Posterior cingulate gyrus (tissue), 11 donors: ENCODE measurements at places on chromosomes 13 and 19.

- no peak for DNase-seq
Observed at GRCh38 chr19:4781801-4782200, 9.7 kb upstream of the FEM1A start.

GRCh38 chr19:45177817-45178261, at the start of gene TRAPPC6A:
Gene TRAPPC6A (minus strand): TSS chr19:45178237. CDS start chr19:45178218, 19 bp downstream.
- DNase-seq, result no peak

- no peak for DNase-seq
Observed at GRCh38 chr19:58406818-58407657, 1.4 kb upstream of the ZNF584 start.

GRCh38 chr13:40475617-40476016, 190.8 kb downstream of the FOXO1 start:
- DNase-seq, result no peak

GRCh38 chr13:23799945-23800344, 89.3 kb downstream of the MIPEP start:
- no peak for DNase-seq

DNA sequence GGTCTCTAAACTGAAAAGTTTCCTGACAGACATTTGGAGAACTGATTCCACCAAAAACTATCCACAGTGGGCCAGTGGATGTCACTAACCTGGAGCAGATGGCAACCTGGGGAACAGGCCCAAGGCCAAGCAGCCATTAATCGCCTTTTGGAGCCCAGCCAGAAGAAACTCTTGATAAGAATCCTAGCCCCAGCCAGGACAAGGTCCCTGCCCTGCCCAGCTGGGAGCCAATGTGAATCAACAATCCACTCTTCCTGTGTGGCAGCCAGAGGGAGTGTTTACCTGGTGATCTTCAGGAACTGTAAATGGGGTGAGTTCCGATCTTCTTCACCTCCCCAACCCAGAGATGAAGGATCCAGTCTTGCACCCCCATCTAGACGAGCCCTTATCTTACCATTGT, 14.5 kb upstream of the IGSF23 start:
- no peak for DNase-seq

GRCh38 chr13:70723732-70724131, 615.5 kb upstream of the KLHL1 start:
- no peak for DNase-seq

- no peak for DNase-seq
Observed at GRCh38 chr13:20351281-20352022, 119.3 kb upstream of the GJB6 start.

DNA sequence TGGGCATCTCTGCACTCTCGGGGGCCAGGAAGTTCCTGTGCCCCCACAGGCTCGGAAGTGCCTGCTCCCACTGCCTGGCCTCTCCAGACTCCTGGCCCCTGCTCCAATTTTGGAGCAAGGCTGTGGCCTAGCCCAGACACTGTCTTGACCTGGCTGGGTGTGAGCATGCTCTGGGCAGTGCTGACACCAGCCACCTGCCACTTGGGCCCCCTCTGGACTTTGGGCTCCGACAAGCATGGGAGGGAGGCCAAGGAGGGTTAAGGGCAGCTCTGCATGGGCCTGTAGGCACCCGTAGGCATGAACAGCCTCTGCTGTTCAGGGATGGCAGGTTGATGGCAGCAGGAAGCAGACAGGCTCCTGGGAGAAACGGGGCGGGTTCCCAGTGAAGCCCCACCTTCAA, 26.0 kb upstream of the RBM26 start:
- DNase-seq, result no peak

DNA sequence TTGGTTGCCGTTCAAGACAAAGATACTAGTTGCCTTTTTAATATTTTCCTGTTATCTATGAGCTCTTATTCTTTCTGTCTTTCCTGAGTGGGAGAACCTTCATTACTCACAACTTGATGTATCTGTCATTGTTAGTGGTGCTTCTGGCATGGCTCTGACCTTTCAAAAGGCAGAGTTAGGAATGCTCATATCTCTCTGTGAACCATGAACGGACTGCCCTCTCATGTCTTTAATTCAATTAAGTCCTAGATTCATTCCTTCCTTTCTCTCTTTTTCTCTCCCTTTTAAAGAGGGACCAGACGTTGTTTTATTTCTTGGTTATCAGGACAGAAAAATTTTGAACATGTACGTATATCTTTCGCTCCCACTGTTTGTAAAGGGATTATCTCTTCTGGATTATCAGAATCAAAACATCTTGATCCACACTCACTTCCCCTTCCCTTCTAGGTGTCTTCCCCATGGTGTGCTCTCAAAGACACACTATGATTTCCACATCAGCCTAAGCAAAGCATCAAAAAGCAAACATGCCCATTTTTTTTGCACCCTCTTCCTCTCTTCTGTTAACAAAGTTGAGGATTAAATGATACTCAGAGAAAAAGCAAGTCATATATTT, 90.3 kb downstream of the LRCH1 start:
- no peak for DNase-seq

- peak; percentile 84 for DNase-seq
Observed at GRCh38 chr19:10416380-10417257, 3.7 kb upstream of the PDE4A start.

DNA sequence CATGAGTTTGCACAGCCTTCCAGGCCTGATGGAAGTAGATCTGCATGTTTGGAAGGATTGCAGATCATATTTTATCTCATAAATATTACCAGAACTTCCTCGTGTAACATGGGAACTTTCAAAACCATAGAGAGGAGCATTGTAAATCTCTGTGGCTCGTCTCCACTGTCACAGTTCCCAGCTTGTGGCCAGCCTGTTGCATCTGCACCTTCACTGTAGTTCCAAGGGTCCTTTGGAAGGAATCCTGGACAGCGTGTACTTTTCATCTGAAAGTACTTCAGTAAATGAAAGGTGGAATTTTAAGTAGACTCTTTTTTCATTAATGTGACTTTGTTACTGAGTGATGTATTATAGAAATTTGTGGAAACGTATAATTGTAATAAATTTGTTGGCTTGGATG, 105.4 kb downstream of the ATP11A start:
- no peak for DNase-seq

DNA sequence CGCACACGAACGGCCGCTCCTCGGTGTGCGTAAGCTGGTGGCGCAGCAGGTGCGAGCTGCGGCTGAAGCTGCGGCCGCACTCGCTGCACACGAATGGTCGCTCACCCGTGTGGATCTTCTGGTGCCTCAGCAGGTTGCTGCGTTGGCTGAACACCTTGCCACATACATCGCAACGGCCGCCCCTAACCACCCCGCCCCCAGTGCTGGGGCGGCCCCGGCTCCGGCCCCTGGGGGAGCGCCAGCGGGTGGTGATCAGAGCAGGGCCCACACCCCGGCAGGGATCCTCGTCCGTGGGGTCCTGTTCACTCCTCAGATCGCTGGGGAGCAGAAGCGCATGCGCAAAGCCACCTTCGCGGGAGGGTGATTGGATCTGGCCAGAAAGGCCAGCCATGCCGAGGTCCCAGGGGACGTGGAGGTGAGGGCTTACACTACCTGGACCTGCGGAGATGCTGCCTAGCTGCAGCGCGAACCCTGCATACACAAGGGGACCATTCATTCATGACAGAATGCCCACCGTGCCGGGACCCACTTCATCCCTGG, 4.7 kb upstream of the UBE2M start:
- DNase-seq, result no peak
